ENCODE measurements at places on chromosomes 3 and 15.

DNA sequence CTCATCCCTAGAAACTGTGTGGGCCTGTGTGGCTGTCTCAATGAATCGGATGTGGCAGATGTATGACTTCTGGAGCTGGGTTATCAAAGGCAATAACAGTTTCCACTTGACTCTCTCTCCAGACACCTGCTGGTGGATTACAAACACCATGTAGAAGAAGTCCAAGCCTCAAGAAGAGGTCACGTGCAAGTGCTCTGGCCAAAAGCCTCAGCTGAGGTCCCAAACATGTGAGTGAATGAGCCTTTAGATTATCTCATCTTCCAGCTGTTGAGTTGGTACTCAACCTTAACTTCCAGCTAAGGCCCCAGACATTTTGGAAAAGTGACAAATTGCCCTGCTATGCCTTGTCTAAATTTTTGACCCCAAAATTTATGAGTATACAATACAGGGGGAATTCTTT, 42.7 kb upstream of the IL12A start:
- no peak for DNase-seq

DNA sequence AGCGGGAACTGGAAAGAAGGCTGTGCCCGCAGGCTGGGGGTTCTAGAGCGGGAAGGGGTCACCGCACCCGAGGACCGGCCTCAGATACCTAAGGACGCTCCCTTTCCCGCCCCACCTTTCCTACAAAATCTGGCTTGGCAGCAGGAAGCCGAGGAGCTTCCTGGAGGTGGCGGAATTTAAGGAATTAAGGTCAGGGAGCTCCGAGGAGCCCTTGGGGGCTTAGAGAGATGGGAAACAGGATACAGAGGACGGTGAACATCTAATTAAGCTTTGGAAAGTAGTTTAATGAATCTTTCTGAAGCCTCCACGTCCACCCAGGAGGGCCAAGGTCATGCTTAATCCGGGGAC, 507 bp upstream of the AP3B2 start:
- no peak for DNase-seq

DNA sequence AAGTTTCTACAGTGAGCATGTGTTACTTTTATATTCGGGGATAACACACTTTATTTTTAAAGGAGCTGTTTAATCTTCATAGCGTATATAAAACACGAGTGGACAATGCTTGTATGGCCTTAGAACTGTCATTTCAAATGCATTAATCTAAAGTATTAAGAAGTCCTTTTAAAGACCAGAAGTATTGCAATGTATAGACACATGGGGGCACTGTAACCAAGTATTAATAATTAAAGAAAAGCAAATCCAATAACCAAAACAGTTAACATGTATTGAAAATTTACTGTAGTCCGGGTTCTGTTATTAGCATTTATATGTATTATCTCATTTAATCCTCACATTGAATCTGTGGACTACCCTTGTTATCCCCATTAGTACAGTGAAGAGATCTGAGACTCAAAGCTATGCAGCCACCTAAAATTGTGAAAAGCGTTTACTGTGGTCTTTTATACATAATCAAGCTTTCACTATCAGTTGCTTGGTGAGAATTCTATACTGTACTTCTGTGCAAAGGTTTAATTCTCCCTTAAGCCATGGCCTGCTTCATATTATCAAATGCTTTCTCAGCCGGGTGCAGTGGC, 10.1 kb downstream of the ARL14 start:
- peak; percentile 14 for DNase-seq

DNA sequence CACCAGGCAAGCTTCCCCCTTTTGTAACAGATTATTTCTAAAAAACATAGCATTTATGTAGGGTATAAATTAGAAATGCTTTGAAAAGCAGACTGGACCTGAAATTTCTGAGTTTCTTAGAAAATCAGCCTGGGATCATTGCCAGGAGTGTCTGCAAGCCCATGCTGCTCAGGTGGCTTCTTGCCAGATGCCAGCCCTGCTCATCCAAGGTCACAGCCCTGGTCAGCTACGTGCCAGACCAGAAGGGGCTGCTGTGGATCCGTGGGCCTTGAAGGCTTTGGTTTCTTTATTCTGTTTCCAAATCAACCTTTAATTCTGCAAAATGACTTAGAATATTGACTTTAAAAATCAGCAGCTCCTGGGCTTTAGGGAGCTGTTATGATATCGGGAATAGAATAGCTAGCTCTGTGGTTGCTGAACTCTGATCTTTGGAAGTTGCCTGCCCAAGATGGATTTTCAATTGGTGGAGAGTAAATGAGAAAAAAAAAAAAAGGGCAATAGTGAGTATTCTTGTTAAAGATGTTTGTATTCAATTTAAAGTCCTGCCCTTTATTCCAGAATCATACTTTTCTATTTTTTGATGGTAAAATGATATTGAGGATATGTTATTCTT, 370.1 kb upstream of the ONECUT1 start:
- no peak for DNase-seq

- no peak for DNase-seq
Measured at GRCh38 chr15:53130943-53131342, 340.8 kb upstream of the ONECUT1 start.

- peak; percentile 28 for DNase-seq
Measured at GRCh38 chr3:151999936-152000335, 126.5 kb downstream of the SUCNR1 start.

DNA sequence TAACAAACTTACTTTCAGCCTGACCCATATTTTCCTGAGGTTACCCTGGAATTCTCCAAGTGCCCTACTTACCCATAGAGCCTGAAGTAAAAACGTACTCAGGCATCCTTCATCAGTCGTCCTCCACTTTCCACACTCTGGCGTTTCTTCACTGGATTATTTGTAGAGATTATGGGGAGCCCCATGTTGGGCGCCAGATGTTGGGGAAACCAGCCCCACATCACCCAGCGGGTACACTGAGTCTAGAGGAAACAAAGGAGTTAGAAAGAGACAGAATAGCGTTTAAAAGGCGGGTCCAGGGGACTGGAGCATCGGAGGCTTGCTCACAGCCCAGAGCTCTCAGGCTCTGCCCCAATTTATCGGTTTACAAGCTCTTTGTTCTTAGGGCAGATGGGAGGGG, 9.7 kb upstream of the SLC28A2 start:
- no peak for DNase-seq

DNA sequence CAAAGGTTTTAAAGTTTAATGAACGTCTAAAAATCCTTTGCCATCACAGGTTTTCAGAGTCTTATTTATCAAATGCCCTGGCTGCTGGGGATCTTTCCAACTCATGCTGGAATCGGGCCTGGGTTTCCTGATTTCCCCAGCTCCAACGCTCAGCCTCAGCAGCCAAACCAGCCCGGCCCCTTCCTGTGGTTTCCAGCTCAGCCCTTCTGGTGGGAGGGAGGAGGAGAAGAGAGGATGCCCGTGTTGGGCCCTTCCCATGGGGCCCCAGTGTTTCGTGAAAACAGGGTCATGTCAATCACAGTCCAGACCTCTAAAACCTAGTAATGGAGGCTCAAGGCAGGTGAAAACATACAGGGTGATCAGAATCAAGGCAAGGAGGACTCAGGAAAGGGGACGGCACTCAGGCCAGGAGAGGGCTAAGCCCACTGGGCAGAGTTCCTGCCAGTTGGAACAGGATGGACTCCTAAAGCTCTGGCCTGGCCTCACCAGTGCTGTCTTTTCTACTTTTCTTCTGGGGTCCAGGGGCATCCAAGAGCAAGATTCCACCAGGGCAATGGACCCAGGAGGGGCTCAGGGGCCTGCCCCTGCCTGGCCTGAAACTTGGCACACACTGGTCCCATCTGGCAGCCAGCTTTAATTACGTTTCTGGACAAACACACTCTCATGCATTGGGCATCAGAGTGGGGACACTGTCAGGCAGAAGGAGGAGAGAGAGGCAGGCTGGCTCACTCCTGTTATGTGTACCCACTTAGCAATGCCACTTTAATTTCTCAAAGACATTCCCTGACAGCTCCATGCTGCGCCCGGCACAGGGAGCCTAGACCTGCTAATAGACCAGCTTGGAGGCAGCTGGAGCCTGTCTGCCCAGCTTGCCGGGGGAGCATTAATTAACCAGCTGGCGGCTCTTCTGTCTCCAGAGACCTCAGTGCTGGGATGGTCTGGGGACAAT, 194.6 kb downstream of the FAM43A start:
- peak; percentile 53 for DNase-seq

DNA sequence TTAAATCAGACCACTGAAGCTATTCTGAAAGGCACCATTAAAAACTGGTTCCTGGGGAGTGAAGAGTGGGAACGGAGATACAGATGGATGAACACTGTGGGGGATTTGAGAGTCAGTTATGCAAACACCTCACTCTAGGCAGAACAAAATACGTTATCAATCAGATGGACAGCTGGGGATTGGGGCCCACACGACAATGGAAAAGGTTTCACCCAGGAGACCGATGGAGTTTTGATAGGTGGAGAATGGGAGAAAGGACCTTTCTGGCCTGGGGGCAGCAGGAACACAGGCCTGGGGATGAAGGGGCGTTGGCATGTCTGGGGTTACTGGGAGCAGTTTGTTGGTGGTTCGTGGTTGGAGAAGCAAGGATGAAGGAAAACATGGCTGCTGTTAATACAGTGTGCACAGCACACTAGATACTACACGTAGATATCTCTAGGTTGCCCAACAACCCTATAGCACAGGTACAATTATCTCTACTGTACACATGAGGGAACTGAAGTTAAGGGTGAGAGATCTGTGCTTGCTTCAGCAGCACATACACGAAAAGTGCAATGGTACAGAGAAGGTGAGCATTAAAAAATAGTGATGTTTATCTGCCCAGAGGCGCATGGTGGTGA, 16.5 kb downstream of the ST6GAL1 start:
- DNase-seq = no peak

DNA sequence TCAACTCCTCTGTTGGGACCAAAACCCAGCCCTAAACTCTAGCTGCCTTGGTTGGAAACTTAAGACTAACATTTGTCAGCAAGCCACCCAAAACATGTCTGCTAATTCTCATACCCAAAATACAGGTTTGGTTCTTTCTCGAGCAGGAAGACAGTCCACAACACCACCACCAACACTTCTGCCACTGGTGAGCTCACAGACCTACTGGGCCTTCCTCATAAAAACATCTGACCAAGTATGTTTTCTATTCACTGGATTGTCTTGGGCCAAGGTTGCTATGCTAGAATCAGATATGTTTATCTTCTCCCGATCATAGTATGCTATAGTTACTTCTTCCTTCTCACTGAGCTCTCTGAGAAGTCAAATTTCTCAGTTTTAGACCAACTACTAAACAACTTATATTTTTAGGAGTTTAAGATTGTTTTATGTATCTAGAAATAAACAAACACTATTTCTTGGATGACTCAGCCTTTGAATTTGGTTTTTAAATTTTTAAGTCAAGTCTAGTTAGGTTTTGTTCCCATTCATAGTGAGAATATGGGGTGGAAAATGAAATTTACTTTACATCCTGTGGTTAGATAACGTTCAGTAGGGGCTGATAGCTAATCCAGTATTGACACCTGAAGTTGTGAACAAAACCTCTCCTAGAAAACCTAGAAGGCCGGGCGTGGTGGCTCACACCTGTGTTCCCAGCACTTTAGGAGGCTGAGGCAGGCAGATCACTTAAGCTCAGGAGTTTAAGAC, 360.5 kb downstream of the RSL24D1 start:
- DNase-seq = no peak

GRCh38 chr15:78929536-78930264, 15.1 kb downstream of the CTSH start:
- DNase-seq = no peak

DNA sequence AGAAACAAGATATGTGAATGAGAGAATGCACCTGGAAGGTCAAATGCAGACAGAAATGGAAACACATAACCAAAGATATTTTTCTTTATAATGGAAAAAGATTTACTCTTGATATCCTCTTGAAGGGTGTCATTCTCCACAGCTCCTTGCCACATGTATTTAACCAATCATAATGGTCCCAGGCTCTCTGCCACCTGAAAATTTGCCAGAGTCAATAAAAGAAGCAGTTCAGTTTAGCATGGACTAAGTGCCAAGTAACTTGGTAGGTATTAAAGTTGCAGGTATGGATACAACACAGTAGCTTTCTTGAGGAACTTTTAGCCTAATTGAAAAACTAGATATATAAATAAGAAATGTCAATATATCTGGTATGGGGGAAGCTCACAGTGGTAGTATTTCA, 33.5 kb downstream of the TUSC7 start:
- no peak for DNase-seq

GRCh38 chr15:22974745-22975144, 5.4 kb downstream of the CYFIP1 start:
- DNase-seq = no peak

DNA sequence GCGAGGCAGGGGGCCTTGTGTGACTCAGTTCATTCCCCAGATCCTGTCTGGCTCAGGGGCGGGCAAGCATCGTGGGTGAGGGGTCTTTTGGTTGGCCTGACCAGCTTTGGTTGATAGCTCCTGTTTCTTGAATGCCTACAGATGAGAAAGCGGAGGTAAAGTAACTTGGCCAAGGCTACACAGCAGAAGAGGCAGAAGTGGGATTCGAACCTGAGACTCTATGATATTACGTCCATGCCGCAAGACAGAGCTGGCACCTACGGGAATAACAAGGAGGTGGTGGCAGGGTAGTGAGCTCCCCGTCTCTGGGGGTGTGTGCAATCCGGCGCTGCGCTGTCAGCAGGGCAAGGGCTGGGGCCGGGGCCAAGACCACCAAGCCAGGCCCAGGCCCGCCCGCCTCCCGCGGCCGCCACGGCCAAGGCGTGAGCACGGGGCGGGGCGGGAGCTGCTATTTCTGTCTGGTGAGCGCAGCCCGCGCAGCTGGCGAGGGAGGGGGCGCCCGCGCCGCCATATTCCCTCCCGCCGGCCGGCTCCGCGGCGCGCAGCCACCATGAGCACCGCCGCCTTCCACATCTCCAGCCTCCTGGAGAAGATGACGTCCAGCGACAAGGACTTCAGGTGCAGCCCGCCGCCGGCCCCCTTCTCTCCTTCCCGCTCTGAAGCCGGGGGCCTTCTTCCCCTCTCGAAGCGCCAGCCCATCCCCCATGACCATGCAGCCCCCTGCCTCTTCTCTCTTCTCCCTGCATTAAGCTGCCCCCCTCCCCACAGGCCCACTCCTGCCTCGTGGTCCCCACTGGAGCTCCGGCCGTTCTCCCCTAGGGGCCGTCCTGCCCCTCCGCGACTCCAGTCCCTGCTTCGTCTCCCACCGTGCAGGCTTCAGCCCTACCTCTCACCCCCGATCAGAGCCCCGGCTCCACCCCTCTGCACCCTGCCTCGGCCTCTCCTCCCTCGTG, at the start of gene CAND2:
CAND2 (plus strand) TSS at position 510 of the 953 bp plus-strand sequence; CDS start at position 551, 41 bp downstream.
- DNase-seq = peak; percentile 34

- no peak for DNase-seq
Measured at GRCh38 chr15:27993544-27993943, 105.6 kb downstream of the OCA2 start.

DNA sequence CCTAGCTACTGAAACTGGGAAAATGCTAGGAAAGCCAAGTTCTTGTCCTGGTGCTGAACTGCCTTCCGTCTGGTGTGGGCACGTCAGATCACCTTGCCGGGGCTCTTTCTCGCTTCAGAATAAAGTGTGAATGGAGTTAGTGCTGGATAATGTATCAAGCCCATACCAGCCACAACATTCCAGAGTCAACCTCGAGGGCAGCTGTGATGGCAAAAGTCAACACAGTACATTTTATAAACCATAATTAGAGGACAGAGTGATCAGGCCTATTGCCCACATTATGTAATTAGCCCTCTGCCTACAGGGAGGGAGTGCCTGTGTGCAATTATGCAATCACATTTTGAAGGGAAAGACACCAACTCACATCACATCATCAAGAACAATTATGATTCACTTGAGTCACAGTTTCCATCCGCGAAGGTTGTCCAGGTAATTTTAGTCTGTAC, 165.2 kb downstream of the RORA start:
- no peak for DNase-seq

GRCh38 chr3:12401208-12401607, 83.1 kb upstream of the TSEN2 start:
- DNase-seq = no peak

GRCh38 chr3:94440767-94441493, 378.1 kb downstream of the NSUN3 start:
- peak; percentile 30 for DNase-seq

GRCh38 chr3:179263134-179263533, 12.2 kb upstream of the KCNMB3 start:
- no peak for DNase-seq

All from AG10803 (cell line).